Skin of body (tissue), 3 donors: ENCODE measurements at places on chromosomes 3 and 15. TPM values are rescaled to one million over a fixed set of nuclear protein-coding genes. Genes with fewer than 3 reads are reported as not detected.

Gene CAMKV
- 0.89 TPM for total RNA-seq

- no peak for DNase-seq
These were observed 25.2 kb downstream of the CPEB1 start for GRCh38 chr15:82621970-82622369.

Gene CPEB1
- total RNA-seq, result 2.7 TPM

Gene UROC1
- not detected for total RNA-seq

Gene TARS3
- 15.6 TPM for total RNA-seq

Gene ZNF860
- 0.89 TPM for total RNA-seq

- DNase-seq, result no peak
These were observed 59.8 kb downstream of the TMED3 start for GRCh38 chr15:79370716-79371115.

DNA sequence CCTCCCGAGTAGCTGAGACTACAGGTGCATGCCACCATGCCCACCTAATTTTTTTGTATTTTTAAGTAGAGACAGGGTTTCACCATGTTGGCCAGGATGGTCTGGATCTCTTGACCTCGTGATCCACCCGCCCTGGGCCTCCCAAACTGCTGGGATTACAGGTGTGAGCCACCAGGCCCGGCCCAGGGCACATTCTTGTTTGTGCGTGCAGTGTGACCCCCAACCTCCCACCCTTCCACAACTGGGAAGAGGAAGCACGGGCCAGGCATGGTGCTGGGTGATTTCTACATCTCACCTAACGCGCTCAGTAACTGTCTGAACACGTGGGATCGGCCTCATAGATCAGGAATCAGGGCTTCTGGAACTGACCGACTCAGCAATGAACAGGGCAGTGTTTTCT lies 48.0 kb downstream of the KLHL6 start:
- DNase-seq, result no peak

DNA sequence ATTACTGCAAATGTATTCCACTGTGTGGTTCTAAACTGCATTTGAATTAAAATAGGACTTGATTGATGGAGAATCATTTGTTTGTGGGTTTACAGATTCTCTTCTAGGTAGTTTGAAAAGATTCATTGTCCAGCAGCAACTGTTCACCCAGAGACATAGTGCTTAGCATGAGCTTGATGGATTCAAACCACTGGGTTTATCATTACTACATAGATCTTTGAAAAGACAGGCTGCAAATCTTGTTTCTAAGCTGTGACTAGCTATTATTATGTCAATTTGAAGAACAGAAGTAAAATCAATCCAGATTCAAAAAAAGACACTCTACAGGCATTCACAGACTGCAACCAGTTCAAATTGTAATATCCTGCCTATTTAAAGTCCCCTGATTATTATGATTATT lies 49.8 kb downstream of the MBNL1 start:
- DNase-seq, result no peak
